ENCODE measurements at places on chromosomes 4 and X.

DNA sequence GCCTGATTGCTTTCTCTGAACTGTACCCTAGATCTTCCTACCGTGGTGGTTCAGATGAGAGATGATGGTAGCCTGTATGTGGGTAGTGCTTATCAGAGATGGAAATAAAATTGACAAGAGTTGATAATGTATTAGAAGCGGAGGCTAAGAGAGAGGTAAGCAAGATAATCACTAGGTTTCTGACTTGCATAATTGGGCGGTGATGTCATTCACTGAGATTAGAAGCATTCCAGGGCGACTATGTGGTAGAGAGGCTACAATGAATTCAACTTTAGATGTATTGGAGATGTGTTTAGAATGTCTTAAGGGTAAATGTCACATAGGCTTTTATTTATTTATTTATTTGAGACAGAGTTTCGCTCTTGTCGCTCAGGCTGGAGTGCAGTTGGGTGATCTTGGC, 415 bp upstream of the TENM3 start:
- no peak for DNase-seq

GRCh38 chr4:96913441-96914080, 1073.7 kb downstream of the PDHA2 start:
- no peak for DNase-seq

GRCh38 chr4:37825968-37826294, 555 bp upstream of the PGM2 start:
- DNase-seq = no peak

DNA sequence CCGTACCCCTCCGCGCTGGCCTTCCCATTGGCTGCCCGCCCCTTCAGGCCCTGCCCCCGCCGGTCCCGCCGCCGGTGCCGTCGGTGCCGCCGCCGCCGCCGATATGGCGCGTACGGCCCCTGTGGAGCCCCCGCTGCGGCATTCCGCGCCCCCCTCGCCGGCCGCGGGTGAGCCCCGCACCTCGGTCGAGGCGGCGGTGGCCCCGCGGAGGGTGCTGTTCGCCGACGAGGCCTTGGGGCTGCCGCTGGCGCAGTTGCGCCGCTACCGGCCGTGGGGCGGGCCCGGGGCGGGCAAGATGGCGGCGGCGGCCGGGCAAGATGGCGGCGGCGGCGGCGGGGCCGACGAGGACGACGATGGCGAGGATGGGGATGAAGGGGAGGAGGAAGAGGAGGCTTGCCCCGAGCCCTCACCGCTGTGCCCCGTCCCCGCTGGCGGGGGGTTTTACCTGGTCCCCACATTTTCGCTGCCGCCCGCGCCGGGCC, at the start of gene PPP1R3F:
Gene PPP1R3F, plus strand, starts transcription at position 27 of the 482 bp plus-strand sequence. Its CDS starts 77 bp downstream, at position 104.
- no peak for DNase-seq

- no peak for DNase-seq
Observed at GRCh38 chrX:105745863-105746262, 76.5 kb upstream of the NRK start.

GRCh38 chr4:100590325-100590724, 72.5 kb upstream of the EMCN start:
- no peak for DNase-seq

GRCh38 chr4:1239950-1240307, 9.0 kb downstream of the CTBP1 start:
- DNase-seq = no peak

DNA sequence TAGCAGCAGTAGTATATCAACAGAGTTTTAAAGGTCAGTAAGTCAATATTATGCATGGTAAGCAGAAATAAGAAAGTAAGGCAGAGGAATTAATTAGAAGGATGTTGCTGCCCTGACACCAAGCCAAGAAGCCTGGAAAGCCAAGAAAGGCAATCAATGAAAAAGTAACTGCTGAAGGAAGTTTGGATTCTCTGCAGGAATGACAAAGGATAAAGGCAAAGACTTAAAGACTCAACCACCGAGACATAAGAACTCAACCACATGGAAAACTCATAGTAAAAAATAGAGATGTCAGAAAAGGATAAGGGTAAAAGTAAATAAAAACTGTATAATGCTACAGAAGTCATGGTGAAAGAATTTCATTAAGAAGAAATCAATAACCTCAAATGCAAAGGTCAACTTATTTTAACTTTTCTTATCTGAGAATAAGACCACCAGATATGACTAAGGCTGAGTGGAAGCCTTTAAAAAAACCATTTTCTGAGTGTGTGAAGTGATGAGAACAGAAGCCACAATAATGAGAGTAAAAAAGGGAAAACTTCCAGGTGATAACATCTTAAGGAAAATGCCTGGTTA, 55.2 kb downstream of the NEK1 start:
- no peak for DNase-seq

DNA sequence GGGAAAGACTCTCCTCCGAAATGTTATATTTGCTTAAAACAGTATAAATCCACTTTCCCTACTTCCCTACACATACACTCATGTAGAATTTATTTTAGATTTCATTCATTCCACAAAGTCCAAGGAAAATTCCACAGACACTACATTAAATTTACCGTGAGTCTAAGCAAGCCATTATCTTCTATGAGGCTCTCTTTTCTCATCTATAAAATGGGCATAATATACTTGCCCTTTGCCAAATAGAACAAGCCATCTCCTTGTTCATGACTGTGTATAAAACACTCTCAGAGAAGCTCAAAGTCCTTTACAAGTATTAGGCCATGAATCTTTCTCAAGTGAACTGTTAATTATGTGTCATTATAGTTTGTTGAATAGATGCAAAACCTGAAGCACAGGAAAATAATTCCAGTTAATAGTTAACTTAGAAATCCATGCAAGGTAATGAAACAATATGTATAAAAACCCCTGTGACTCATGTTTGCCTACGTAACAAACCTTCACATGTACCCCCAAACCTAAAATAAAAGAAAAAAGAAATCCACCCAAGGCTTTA, 10.7 kb downstream of the TEC start:
- no peak for DNase-seq

- no peak for DNase-seq
Observed at GRCh38 chr4:4480205-4480604, 61.6 kb downstream of the STX18 start.

DNA sequence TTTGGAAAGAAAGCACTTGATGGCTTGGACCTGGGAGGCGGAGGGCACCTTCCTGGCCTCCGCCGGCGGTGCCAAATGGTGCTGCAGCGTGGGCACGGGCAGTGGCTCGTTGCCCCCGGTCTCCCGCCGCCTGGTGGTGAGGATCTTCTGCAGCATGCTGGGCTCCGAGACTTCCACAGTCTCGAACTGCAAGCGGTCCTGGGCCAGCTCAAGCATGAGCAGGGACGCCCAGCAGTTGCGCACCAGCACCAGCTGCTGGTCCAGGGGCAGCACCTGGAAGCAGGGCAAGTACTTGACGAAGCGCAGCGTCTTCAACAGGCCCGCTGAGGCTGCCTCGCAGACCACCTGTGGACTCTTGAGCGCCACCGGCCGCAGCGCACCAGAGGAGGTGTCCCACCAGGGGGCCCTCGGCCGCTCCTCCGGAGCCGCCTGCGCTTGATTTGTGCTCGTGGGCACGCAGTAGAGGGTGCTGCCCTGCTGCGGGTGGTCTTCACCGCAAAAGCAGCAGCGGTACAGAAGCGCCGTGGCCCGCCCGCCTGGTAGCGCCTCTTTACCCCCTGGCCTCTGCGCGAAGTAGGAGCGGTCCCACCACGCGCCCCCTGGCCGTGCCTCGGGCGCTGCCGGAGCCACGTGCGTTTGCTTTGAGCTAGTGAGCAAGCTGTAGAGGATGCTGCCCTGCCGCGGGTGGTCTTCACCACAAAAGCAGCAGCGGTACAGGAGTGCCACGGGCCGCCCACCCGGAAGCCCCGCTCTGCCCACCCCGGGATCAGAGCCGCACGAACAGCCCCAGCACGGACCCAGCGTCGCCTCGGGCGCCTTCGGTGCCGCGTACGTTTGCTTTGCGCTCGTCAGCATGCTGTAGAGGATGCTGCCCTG, 689 bp downstream of the NR0B1 start:
- no peak for DNase-seq

GRCh38 chr4:23631255-23631950, 258.4 kb downstream of the PPARGC1A start:
- no peak for DNase-seq

DNA sequence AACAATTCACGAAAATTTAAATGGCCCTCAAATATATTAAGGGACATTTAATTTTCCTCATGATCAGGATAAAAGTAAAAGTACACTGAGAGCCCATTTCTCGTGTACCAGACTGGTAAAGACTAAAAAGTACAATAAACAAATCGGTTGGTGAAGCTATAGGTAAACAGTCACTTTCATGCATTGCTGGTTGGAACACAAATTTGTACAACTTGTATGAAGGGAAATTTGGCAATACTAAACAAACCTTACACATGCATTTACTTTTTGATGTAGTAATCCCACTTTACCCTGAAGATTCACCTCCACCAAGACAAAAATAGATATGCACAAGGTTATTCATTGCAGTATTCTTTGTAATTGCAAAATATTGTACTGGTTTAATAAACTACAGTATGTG, 31.4 kb upstream of the MBNL3 start:
- no peak for DNase-seq

GRCh38 chr4:36493251-36493650, 211.8 kb downstream of the DTHD1 start:
- DNase-seq = no peak

DNA sequence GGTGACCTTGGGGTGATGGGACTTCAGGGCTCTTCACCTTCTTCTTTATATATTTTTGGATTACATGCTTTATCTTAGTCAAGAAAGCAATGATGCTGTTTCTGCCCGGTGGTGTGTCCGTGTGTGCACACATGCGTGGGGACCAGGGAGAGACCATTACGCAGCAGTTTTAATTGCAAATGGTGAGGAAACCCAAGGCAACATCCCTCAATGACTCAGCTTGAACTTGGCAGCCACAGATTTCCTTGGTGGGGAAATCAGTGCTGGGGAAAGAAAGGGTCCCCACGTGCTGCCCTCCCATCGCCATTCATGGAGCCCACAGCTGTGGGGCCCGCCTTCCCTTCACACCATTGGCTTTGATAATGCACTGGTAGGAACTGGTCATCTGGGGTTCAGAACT, 46.2 kb upstream of the C4orf50 start:
- DNase-seq = no peak

DNA sequence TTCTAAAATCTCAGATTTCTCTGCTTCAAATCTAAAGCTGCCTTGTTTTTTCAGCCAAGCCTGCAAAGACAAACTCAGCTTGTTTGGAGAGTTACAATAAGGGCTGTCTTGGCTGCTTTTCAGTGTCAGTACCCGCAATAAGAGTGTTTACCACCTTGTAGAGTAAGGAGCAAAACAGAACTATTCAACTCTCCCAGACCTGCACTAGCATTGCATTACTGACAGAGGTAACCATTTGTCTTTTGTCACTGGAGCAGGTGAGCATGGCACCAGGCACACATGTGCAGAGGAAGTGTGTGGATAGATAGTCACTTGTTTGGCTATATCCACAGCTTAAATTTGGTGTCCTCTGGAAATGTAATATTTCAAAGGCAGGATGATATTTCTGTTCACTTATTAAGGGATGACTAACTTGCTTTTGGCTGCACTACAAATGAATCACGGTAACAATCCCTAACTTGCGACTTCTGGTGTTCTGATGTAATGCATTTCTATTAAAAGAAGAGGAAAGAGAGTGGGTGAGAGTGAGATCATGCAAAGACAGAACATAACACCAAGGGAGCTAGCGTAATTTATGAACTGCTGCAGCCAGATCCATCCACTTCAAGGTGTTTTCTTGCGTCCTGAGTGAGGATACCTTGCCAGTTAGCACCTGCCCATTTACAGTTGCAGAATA, 38.6 kb downstream of the PTCHD1 start:
- no peak for DNase-seq

GRCh38 chrX:17859609-17860178, 1.4 kb downstream of the RAI2 start:
- DNase-seq = peak; percentile 2

DNA sequence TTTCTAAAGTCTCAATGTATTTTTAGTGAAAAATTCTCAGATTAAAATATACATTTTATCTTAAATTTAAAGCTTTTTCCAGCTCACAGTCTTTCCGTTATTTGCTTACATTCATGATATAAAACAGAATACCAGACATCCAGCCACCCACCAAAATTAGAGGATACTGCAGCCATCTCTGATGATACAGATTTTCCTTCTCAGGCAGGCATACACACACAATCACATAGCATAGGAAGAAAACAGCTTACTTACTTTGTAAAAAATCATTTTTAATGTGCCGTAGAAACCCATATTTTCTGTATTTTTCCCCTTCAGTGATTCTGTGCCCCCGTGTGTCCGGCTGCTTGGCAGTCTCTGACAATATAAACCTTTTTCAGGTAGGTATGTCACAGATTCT, 183.7 kb downstream of the FBXW7 start:
- no peak for DNase-seq

DNA sequence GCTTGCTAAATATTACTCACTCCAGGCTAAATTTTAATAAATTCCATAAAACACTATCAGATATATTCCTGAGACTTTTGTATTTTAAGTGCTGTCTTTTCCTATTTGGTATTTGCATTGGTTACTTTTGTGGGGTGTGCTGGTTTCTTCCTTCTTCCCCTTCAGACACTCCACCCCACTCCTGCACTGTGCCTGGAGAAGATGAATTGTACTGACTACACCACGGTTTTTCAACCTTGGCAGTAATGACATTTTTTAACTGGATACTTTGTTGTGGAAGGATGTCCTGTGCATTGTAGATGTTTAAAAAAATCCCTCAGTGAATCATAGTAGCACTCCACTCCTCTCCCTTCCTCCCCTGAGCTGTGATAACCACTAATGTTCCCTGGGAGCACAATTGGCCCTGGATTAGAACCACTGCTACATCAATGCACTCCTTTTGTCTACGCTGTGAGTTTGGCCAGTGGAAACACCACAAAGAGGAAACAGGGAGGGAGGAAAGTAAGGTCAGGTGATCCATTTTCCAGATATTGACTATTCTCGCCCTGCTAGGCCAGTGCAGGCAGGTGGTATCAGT, 36.3 kb downstream of the SNCA start:
- no peak for DNase-seq

DNA sequence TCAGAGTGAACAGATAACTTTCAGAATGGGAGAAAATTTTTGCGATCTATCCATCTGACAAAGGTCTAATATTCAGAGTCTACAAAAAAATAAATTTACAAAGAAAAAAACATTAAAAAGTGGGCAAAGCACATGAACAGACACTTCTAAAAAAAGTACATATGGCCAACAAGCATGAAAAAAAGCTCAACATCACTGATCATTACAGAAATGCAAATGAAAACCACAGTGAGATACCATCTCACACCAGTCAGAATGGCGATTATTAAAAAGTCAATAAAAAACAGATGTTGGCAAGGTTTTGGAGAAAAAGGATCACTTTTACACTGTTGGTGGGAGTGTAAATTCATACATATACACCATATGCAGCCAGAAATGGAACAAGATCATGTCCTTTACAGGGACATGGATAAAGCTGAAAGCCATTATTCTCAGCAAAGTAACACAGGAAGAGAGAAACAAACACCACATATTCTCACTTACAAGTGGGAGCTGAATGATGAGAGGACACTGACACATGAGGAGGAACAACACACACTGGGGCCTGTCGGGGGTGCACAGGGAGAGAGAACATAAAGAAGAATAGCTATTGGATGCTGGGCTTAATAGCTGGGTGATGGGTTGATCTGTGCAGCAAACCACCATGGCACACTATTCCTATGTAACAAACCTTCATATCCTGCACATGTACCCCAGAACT, 41.6 kb upstream of the ITM2A start:
- no peak for DNase-seq

Data from central memory CD4-positive, alpha-beta T cell (primary cell).